ENCODE measurements at places on chromosomes 6 and 20.
A peak's percentile ranks its signal among the peaks of the same experiment; 100 is the strongest.

- DNase-seq, result no peak
Observed at GRCh38 chr6:26170951-26171841, 84.0 kb downstream of the HFE start.

- DNase-seq, result peak; percentile 73
Observed at GRCh38 chr6:28488916-28489365, 26.7 kb downstream of the GPX6 start.

GRCh38 chr20:35680452-35681183 is 15.9 kb upstream of the CPNE1 start:
- no peak for DNase-seq

DNA sequence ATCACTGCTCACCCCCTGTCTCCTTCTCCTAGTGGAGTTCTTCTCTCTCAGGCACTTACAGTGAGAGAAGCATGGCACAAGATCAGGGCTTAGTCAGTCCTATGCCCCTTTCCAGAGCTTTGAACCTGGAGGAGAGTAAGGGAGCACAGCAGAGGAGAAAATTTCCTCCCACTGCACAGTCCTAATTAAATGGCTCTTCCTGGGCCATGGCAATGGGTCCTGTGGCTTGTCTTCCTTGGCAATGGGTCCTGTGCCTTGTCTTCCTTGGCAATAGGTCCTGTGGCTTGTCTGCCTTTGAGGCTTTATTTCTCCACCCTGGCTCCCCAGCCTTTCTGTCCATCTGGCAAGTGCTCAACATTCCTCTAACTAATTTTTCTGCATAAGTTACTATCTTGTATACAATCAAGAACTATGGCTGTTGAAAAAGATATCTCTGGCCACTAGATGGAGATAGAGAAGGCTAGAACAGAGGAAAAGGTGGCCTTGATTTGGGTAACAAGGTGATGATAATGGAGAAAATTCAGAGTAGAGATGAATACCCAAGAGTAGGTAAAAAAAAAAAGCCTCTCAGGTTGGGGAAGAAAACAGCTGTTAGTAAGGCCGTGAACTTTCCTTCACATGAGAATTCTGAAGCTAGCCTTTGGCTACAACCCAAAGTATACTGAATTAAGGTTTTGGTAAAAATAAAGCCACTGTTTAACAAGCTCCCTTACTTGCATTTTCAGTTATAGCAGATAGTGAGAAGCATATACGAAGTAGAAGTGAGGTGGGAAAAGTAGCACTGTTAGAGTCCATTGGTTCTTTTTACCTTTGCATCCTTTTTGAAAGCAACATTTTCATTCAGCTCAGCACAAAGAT is 504.9 kb downstream of the DOK5 start:
- DNase-seq, result no peak

DNA sequence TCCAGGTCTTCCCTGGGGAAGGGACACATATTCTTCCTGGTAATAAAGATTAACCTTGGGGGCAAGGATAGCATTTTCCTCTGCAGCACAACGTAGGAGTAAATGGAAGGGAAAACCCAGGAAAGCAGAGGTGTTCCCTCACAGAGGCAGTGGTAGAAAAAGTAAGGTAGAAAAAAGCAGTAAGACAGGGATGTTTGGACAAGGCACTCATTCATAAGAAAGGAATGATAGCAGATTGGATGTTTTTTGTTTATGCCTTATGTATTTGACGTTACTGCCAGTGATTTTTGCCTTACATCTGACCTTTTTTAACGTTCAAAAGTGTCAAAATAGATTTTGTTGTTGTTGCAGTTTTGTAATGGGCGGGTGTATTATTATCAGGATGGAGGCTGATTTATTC is 395.0 kb downstream of the CDKAL1 start:
- DNase-seq, result no peak

GRCh38 chr6:157716251-157716995 is 106.6 kb upstream of the SNX9 start:
- DNase-seq, result peak; percentile 74

DNA sequence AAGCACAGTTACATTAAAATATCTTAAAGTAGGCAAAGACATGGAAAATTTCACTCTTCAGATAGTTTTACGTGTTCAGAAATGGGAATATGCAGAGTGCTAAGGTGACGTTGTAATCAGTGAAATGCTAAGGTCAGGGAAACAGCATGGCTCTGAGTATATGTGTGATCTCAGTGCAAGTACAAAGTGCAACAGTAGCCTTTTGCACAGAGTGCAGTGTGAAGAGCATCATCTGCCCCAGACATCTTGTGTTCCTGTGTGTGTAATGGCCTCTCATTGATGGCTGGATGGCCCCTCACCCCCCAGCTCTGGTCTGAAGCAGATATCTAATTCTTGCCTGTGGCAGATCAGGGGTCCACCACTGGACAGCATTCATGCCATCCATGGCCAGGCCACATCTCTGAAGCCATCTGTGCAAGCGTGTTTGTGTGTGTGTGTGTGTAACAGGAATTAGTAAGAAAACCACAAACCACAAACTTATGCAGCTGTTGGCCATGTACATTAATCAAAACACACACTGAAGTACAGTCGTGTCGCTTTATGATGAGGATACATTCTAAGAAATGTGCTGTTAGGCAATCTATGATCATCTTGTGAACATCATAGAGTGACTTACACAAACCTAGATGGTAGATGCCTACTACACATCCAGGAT is 165.1 kb downstream of the RALGAPA2 start:
- peak; percentile 65 for DNase-seq

- no peak for DNase-seq
Observed at GRCh38 chr6:114176726-114177125, 166.1 kb downstream of the HS3ST5 start.

- DNase-seq, result peak; percentile 46
Observed at GRCh38 chr6:72042088-72042487, 155.7 kb downstream of the RIMS1 start.

GRCh38 chr20:24792641-24793495 is 156.2 kb upstream of the CST7 start:
- no peak for DNase-seq

GRCh38 chr6:142666599-142667185 is 278.3 kb downstream of the HIVEP2 start:
- no peak for DNase-seq

DNA sequence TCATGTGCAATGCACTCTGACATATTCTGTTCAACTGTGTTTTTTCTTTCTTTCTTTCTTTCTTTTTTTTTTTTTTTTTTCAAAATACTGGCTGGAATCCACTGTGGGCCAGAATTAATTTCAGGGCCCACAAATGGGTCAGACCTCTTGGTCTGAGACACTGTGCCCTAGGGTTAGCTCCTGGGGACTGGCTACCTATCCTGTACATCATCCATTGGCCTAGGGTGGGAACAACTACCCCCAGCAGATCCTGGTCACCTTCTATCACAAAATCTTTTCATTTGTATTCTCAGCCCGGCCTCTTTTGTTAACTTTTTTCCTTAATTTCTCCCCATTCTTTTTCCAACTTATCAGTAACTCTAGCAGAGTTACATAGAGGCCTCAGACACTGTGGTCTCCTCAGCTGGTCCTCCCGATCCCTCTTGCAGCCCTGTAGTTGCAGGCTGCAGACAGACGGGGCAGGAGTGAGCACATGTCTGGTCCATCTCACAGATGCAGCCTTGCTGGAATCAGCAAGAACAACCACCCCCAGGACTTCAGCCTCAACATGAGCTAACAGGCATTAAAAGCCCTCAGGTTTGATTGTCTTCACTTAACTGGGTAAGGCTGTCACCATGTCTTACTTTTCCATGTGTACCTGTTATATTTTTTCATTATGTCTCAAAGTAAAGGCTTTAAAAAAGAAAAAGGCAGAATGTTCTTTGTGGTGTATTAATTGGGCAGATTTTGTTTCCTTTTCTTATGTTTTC is 41.3 kb downstream of the TXLNB start:
- DNase-seq, result peak; percentile 43

- peak; percentile 68 for DNase-seq
Observed at GRCh38 chr6:148898376-148899014, 151.7 kb downstream of the UST start.

GRCh38 chr6:108027594-108027993 is 46.9 kb downstream of the OSTM1 start:
- peak; percentile 4 for DNase-seq

- DNase-seq, result no peak
Observed at GRCh38 chr6:15359335-15359862, 113.5 kb downstream of the JARID2 start.

DNA sequence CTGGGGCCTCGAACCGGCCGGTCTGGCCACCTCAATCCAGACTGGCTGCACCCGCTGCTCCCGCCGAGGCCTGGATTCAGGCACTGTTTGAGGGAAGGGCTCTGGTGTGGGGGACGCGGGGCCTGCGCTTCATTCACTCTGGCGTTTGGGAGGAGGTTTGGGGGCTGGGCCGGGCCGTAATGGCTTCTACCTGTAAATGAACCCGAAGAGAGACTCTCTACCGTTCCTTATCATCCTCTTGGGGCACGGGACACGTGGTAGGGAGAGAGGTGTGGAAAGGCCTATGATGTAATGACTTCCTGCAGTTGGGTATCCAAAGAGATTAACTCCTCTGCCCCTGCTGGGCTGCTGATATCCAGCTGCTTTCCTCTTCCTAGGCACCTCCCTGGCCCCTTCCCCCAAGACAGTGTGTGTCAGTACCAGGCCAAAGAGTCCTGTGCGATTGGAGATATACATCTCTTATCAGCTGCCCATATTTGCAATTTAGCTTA is 1.8 kb downstream of the FOXO3 start:
- DNase-seq, result peak; percentile 67

DNA sequence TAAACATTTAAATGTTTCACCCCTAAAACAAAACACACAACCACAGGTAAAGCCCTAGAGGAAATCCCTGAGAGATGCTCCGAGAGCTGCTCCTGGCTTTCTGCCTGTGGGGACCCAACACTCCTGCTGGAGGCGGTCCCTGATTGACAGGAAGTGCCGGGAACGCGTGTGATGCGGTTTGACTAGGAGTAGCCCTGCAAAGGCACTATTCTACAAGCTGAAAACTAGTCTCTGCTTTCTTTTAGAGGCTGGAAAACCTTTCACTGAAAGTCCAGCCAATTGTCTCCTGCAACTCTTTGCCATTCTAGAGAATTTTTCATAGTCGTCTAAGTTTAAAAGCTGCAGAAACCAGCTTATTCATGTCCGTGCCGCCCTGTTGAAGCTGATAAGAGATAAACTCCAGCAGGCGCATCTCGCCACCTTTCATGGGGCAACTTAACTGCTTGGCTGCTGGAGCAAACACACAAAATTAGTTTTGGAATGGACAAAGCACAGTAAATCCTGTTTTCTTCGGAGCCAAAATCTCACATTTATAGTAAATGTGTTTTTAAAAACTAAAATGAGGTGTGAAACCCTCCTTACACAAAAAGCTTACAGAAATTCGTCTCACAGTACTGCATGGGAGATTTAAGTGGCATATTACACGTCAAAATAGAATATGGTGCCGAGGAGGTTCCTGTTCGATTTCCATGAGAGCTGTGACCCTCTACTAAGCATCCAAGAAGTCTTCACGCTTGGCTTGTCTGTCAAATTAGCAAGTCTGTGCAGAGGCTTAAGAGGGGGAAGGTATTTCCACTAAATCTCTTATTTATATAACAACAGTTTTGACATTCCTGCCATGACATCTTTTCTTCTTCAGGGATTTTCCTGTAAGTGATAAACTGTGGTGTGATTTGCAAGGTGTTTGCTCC is 46.9 kb downstream of the DACT2 start:
- DNase-seq, result no peak

- DNase-seq, result peak; percentile 57
Observed at GRCh38 chr6:44057931-44058616, 69.2 kb downstream of the MRPL14 start.

- no peak for DNase-seq
Observed at GRCh38 chr6:166228839-166229528, 61.3 kb upstream of the TBXT start.

GRCh38 chr6:158868890-158869825 is 50.0 kb upstream of the EZR start:
- DNase-seq, result peak; percentile 77

DNA sequence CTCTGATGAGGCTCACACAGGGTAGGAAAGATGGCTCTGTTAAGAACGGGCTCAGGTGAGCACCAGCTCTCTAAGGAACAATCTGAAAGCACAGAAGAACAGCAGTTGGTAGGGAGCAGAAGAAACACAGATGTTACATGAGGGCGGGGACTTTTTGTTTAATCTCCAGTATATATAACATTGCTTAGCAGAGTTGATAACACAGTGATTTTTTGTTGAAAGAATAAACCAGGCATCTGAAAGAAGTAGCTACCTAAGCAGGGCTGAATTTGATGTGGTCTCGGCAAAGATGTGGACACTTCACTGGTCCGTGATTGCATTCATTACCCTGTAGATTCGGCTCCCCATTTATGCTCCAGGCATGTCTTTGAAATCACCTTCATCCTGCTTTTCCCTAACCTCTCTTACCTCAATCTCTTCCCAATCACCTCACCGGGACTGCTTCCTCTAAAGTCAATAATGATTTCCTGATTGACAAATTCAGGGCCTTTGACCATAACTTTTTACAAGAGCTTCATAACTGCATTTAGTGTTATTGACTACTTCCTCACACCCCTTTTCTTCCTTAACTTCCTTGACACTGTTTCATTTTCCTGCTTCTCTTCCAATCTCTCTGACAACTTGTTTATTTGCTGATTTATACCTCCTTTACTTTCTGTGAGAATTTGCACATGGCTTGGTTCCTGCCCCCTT is 34.4 kb downstream of the SAMD3 start:
- DNase-seq, result no peak

DNA sequence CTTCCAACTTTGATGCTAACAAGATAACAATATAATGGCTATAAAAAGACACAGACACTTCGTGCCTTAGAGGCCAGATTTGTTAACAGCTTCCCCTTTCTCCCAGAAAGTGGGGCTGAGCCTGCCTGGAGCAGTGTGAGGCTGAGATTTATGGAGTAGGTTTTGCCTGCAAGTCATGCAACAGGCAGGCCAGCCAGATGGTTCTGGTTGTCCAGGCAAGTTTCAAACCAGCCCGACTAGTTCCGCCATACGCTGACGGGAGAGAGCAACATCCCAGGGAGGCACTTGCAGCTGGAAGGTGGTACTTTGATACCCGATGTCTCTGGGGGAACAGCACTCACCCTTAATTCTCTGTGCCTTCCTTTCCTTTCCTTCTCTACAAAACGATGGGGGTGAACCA is 81.3 kb upstream of the NAA20 start:
- DNase-seq, result peak; percentile 65

GRCh38 chr6:150048099-150048498 is 20.8 kb downstream of the ULBP3 start:
- no peak for DNase-seq
